ENCODE measurements at places on chromosomes 11 and 22. TPM values are rescaled to one million over a fixed set of nuclear protein-coding genes. Genes with fewer than 3 reads are reported as not detected.
A peak's percentile ranks its signal among the peaks of the same experiment; 100 is the strongest.

DNA sequence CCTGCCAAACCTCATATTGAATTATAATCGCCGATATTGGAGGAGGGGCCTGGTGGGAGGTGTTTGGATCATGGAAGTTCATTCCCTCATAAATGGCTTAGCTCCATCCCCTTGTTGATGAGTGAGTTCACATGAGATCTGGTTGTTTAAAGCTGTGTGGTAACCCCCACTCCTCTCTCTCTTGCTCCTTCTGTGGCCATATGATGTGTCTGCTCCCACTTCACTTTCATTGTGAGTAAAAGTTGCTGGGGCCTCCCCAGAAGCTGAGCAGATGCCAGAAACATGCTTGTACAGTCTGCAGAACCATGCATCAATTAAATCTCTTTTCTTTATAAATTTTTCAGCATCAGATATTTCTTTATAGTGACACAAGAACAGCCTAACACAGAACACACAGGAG lies 929.0 kb upstream of the FAT3 start:
- no peak for DNase-seq

DNA sequence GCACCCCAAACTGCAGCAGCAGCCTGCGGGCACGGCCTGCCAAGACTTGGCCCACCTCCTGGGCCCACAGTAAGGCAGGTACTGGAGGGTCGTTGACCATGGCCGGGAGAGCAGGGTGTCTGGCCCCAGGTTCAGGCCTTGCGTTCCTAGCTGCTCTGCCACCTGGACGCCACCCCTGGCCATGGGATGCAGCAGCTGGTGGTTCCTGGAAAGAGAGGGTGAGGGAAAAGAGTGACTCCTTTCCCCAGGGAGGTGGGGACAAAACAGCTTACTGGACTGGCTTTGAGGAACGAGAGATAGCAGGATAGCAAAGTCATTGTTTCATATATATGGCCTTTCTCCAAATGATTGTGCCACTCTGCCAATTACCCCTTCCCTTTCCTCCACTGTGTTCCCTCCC lies 1.8 kb downstream of the BSCL2 start:
- DNase-seq: peak; percentile 55

- DNase-seq: no peak
Observed at GRCh38 chr11:23308041-23308440, 447.8 kb upstream of the CCDC179 start.

- no peak for DNase-seq
Observed at GRCh38 chr11:75271730-75272129, 31.2 kb downstream of the TPBGL start.

OMP gene
- not detected for polyA plus RNA-seq

Data from K562 (cell line).